ENCODE measurements at places on chromosomes 12 and 14.

- no peak for DNase-seq
Observed at GRCh38 chr12:82425241-82425640, 66.9 kb downstream of the METTL25 start.

- DNase-seq: no peak
Observed at GRCh38 chr12:22691319-22691718, 66.3 kb downstream of the ETNK1 start.

DNA sequence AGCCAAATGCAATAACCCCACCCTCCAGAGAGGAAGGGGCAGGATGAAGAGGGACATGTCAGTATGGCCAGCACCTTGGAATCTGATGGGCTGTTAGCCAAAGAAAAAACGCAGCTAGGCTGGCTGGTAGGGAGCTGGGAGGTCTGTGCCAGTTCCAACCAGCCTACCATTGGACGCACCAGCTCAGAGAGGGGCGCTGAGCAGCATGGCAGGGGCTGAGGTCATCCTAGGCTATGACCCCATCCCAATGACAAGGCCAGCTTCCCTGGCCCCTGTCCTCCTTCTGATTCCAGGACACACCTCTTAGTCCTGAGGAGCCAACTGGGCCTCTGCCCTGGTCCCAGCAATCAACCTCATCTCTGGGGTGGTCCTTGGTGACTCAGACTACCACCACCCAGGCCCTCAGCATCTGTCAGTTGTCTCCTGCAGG, 12.2 kb downstream of the ACTN1 start:
- DNase-seq: no peak

DNA sequence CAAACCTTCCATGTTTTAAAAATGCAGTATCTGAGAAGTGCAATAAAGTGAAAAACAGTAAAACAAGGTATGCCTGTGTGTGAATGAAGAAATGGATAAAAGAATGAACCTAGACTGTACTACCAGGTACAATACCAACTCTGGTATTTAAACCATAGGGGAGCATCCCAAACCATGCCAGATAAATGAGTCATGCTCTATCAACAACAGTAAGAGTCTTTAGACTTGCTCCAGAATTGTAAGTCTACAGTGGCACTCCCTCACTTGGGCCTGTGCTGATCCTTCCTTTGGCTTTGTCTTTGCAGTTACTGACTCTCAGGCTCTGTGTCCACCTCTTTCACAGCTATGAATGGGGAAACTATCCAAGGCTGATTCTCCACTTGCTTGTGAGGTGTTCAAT, 38.1 kb downstream of the BBS10 start:
- no peak for DNase-seq

GRCh38 chr12:20555771-20556170, 139.4 kb upstream of the SLCO1C1 start:
- DNase-seq: no peak

- DNase-seq: peak; percentile 35
Observed at GRCh38 chr12:57845478-57846284, 848 bp downstream of the CTDSP2 start.

- DNase-seq: no peak
Observed at GRCh38 chr14:64844272-64844671, 35.4 kb downstream of the SPTB start.

DNA sequence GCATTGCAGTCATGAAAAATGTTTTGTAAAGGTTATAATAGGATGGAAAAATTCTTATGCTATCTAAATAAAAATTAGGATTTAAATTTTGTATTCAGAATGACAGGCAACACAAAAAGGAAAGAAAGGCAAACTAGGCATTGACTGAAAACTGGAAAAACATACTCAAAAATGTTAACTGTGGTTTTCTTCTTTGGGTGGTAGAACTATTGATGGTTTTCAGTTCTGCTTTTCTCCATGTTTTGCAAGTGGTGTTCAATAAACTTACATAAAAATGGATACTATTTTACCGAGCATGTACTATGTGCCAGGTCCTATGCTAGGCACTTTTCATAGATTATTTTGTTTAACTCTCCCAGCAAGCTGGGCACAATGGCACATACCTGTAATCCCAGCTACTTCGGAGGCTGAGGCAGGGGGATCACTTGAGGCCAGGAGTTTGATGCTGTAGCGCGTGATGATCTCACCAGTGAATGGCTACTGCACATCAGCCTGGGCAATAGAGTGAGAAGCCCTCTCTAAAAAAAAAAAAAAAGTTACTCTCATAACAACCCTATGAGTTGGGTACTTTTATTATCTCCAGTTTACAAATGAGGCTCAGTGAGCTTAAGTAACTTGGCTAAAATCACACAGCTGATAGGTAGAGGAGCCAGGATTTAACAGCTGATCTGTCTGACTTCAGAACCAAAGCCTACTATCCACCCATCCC, 26.3 kb upstream of the TCP11L2 start:
- no peak for DNase-seq

GRCh38 chr14:94313991-94314655, 9.0 kb downstream of the SERPINA6 start:
- DNase-seq: no peak

GRCh38 chr14:100592972-100593371, 5.8 kb upstream of the BEGAIN start:
- no peak for DNase-seq

- DNase-seq: no peak
Observed at GRCh38 chr12:47747126-47747525, 11.6 kb downstream of the RAPGEF3 start.

DNA sequence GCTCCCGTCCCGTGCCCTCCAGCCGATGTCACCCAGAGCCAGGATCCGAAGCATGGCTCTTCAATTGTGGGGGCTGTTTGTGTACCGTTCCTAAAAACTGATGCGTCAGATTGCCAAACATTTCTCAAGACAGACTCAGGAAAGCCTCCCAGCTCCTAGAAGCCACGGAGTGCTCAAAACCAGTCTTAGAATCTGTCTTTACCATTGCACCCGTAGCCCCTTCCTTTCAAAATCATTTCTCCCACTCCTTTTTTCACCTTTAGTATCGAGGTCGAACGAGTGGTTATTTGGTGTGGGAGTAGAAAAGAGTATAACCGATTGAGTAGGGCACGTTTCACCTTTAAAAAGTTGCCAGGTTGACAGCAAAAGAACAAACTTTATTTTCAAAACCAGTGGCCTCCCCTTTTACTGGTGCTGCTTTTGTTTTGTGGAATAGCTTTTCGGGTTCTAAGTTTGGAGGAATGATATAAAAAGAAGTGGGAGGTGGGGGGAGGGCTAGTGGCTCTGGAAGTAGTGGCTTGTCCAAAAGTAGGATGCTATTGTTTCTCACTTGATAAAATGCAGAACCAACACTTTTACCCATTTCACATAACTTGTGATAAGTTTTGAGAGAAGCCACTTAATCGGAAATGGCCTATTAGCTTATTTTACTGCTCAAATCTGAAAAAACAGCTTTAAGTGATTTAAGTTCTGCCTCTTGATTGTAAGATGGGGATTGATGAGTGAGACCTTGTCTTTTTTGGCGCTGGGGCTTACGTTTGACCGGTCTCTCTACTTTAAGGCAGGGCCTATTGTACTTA, 803 bp downstream of the STK38L start:
- DNase-seq: no peak

DNA sequence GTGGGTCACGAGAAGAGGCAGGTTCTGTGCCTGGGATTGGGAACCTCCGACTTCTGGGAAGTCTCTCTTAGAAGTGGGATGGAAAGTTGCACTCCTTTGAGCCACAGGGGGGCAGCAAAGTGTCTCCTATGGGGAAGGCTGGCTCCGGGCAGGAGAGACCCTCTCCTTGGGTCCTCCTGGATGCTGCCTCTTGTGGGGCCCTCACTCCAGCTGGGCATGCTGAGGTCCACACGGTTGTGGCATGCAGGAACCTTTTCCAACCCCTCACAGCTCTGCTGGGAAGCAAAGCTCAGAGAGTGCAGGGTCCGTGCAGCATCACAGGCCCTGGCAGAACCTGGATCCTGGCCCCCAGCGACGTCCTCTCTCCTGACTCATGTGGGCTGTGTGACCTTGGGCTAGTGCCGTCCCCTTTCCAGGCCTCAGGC, 17.4 kb downstream of the SDSL start:
- DNase-seq: no peak

GRCh38 chr12:132187646-132188450, 43.6 kb downstream of the NOC4L start:
- no peak for DNase-seq

DNA sequence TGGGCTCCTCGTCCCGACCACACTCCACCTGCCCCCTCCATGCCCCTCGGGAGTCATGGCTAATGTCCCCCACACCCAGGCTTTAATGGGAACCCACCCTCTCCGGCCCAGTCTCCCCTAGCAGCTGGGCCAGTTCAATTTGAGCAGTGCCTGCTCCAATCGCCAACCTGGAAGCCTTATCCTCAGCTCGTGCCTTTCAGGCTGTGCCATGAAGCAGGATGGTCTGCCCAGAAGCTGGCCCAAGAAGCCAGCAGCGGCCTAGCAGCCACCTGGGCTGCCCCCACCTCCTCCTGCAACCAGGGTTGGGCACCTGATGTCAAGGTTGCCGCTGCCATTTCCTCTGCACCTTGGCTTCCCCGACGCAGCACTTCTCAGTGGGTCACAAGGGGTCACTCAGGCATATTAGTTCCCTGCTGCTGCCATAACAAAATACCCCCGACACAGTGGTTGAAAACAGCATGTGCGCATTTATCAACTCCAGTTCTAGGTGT, 2.3 kb upstream of the CLBA1 start:
- DNase-seq: no peak

- no peak for DNase-seq
Observed at GRCh38 chr12:27585739-27586265, 61.8 kb downstream of the PPFIBP1 start.

DNA sequence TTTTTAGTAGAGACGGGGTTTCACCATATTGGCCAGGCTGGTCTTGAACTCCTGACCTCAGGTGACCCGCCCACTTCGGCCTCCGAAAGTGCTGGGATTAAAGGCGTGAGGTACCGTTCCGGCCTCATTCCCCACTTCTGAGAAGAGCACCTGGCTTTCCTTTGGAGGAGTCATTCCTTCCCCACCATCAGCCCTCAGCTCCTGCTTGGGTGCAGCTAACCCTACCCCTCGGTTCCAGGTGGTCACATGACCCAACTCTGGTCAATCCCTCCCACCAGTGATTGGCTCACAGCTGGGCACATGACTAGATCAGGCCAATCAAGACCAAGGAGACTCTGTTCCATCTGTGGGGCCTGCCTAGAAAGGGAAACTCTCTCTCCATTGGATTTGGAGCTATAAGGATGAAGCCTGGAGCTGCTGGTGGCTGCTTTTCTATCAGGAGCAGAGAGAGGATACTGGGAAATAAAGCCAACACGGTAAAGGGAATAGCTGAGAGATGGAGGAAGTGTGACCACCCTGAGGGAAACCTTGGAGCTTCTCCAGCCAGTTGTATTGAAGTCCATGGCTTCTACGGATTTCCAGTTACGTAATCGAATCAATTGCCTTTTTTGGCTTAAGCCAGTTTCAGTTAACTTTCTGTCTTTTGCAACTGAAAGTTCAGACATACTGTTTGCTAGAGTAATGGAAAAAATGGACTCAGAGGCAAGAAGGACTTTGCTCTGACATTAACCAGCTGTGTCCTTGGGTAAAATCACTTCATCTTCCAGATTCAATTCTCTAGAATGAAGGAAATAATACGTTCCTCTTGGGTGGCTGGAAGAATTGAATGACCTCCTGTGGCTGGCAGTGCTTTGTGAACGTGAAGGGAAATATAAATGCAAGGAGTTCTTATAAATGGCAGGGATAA, 19.7 kb upstream of the IFT81 start:
- DNase-seq: no peak

DNA sequence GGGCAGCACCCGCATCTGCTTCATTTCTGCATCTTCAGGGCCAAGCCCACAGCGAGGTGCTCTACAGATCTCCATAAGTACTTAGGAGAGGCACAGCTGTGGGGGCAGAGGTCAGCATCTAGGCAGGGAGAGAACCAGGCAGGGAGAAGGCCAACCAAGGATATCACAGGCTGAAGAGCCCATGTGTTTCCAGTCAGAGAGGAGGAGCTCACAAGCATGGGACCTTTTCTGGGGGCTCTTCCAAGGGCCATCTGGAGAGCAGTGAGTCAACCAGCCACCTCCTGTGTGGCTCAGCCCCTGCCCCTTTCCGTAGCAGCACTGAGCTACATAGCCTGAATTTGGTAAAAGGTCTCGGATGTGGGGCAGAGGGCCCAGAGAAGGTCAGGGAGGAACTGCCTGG, 78.5 kb downstream of the ARL6IP4 start:
- DNase-seq: no peak

DNA sequence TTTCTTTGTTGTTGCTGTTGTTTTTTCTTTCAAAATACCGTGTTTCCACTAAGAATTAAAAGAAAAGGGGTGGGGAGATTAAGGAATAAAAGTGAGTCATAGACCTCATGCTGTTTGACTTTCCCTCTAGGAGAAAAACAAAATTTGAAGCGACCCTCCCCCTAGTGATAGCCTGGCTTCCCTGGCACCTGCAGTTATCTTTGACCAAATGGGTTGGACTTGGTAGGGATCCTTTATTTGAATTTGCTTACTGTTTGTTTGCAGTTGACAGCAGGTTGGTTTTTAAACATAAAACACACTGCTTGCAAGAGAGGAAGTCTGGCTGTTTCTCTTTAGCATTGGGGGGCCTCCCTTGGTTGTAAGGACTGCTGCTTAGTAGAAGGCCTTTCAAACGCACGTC, 14.0 kb downstream of the OTX2 start:
- no peak for DNase-seq

- DNase-seq: no peak
Observed at GRCh38 chr12:69508091-69508490, 37.9 kb downstream of the FRS2 start.

DNA sequence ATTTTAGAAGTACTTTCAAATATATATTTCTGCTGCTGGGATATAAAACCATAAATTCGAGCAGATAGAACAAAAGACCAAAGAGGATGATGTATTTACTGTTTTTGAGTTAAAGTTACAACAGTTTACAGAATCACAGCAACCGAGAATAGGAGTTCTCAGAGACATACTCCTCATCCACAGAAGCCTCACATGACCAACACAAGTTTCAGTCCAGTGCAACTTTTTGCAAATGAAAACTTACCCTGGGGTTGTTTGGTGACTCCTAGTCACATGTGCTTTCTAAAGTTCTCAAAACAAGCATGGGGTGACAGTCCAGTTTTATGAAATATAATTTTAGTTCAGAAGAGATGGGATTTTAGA, 117.1 kb downstream of the PRKCH start:
- no peak for DNase-seq

GRCh38 chr12:27807063-27807703, 27.1 kb upstream of the MANSC4 start:
- no peak for DNase-seq

DNA sequence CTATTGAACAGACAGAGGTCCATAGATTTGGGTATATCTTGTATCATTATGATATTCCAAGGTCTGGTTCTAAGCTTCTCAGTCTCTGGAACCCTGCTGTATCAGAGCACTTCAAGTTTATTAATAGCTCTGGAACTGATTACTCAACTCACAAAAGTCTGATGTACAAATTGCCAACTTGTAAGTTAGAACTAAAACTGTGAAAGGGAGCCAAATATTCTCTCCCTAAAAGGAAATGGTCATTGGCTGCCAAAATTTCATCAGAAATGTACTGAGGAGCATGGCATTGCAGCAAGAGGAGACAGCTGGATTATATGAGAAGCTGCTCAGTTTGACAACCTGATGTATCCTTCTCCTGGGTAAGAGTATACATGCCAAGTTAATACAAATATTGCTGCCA, 828.8 kb upstream of the SEL1L start:
- no peak for DNase-seq

- DNase-seq: no peak
Observed at GRCh38 chr14:61489512-61489911, 168.1 kb downstream of the PRKCH start.

GRCh38 chr12:77745624-77746023, 85.1 kb upstream of the NAV3 start:
- DNase-seq: no peak
